ENCODE measurements at places on chromosomes 1 and 21.
A peak's percentile ranks its signal among the peaks of the same experiment; 100 is the strongest.

DNA sequence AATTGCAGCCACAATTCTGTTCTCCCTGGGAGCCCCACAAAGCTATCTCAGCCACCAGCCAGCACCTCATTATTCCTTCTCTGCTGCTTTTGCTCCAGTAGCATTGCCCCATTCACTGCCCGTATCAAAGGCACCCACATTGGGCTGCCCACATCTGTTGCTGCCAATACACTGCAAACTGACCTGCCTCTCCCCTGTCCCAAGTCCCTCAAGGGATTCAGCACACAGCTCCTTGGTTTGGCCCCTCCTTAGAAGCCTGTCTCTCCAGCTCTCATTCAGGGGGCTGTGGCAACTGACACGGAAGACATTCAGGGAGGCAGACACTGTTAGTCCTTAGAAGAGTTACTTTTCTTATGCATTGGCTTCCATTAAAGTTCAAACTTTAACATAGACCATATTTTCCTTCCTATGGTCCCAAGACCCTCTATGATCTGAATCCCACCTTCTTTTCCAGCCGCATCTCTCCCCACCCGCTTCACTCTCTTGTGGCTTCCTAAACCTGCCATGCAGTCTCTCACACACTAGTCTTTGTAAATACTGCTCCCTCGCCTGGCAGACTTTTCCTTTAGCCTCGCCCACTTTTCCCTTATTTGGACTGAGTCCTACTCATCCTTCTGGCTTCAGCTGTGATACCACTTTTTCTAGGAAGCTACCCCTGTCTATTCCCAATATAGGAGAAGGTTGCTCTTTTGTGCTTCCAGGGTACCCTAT is 19.3 kb upstream of the KLHDC8A start:
- no peak for DNase-seq

DNA sequence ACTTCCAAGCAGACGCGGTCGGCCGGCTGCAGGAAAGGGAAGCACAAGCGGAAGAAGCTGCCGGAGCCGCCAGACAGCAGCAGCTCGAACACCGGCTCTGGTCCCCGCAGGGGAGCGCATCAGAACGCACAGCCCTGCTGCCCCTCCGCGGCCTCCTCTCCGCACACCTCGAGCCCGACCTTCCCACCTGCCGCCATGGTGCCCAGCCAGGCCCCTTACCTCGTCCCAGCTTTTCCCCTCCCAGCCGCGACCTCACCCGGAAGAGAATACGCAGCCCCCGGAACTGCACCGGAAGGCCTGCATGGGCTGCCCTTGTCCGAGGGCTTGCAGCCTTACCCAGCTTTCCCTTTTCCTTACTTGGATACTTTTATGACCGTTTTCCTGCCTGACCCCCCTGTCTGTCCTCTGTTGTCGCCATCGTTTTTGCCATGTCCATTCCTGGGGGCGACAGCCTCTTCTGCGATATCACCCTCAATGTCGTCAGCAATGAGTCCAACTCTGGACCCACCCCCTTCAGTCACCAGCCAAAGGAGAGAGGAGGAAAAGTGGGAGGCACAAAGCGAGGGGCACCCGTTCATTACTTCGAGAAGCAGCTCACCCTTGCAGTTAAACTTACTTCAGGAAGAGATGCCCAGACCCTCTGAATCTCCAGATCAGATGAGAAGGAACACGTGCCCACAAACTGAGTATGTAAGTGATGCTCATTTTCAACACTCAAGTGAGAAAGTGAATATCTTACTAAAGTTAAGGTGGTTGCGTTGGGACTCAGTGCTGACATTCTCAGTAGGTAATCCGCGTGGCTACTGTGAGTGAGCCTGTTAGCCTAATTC is 25.5 kb downstream of the UTS2 start:
- peak; percentile 37 for DNase-seq

GRCh38 chr1:182614796-182615454 is 10.7 kb upstream of the RGS16 start:
- DNase-seq, result peak; percentile 32

GRCh38 chr1:50349242-50349565 is 74.0 kb downstream of the DMRTA2 start:
- DNase-seq, result no peak

- DNase-seq, result no peak
These were observed 3.9 kb upstream of the MEF2D start for GRCh38 chr1:156504438-156504813.

DNA sequence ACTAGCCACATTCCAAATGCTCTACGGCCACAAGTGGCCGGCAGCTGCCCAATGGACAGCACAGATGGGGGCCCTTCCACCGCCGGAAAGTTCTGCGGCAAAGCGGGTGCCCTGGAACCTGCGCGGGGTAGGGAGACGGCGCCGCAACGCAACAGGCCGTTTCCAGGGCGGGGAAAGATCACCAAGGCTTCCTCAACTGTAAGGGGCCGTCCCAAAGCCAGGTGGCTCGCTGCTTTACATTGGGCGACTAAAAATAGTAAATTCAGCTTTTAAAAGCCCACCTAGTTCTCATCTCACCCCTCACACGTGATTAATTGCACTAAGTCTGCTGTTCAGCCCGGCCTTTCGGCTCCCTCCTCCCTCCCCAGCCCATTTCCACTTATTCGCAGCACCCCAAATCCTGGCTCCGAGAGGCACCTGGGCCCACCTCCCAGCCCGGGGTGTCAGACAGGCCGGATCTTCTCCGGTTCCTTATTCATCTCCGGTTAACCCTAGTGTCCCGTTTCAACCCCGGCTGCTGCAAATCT is 643 bp downstream of the CFAP298 start:
- peak; percentile 19 for DNase-seq
